ENCODE measurements at places on chromosomes 4 and X. TPM values are rescaled to one million over a fixed set of nuclear protein-coding genes. Genes with fewer than 3 reads are reported as not detected.

Gene TEX13B
- total RNA-seq = not detected

Gene GPAT3
- total RNA-seq = 1.2 TPM

Gene GSPT2
- total RNA-seq = 27.9 TPM

Gene SPACA5
- not detected for total RNA-seq

Gene GPR50
- total RNA-seq = 0.23 TPM

Gene QRFPR
- 8.8 TPM for total RNA-seq

Gene RGN
- 5.8 TPM for total RNA-seq

Gene PSAPL1
- total RNA-seq = not detected

Measured in diencephalon (tissue), 1 donor.